CD4-positive, alpha-beta memory T cell (primary cell): ENCODE measurements at places on chromosomes 3 and 15.

DNA sequence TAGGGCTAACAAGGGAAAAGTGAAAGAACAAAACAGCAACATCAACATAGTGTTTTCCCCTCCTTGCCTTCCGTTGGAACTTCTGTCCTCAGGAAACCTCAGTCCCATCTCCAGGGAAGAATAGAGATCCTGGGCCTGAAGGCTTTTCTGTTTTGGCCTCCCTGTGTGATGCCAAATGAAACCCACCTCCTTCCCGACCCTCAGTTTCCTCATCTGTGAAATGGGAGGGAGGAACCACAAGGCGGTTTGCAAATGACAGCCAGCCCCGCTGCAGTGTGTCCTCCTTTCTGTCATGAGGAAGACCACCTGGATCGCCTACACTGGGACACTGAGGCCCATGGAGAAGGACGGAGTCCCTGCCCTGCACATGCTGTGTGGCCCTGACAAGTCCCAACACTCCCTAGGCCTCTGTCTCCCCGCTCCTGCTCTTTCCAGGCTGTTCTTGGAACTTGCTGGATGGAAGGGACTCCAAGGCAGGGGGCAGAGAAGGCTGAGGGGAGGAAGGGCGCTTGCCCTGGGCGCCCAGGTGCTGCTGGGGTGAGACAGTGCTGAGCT is 28.5 kb upstream of the FBLN2 start:
- no peak for DNase-seq

DNA sequence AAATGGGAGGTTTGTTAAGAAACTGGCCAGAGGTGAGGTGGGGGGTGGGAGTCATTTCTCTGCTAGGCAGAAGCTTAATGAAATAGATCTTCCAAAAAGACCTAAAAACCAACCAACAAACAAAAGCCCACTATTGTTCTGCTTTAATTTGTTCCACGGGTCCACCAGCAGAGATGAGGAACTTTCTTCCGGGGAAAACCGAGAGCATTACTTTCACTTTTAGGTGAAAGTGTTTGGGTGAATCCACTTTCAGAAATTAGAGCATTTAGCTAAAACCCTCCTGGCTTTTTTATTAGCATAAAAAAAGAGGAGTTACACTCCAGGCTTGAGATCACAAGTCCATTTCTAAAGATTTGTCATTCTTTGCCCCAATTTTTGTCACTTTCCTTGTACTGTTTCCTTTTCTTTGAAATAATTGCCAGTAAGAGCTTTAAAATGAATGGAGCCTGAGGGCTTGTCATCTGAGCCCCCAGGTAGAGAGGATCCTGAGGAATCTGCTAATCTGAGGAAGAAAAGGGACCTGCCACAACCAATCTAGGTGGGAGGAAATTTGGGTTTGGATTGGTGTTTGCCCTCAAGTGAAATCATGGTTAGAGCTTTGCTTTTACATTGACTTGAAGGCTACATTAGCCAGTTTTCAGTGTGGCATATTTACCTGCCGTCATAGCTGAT is 667.6 kb downstream of the NAALADL2 start:
- DNase-seq, result no peak

- DNase-seq, result no peak
These were observed 470.9 kb downstream of the RBMS3 start for GRCh38 chr3:29751647-29752314.

DNA sequence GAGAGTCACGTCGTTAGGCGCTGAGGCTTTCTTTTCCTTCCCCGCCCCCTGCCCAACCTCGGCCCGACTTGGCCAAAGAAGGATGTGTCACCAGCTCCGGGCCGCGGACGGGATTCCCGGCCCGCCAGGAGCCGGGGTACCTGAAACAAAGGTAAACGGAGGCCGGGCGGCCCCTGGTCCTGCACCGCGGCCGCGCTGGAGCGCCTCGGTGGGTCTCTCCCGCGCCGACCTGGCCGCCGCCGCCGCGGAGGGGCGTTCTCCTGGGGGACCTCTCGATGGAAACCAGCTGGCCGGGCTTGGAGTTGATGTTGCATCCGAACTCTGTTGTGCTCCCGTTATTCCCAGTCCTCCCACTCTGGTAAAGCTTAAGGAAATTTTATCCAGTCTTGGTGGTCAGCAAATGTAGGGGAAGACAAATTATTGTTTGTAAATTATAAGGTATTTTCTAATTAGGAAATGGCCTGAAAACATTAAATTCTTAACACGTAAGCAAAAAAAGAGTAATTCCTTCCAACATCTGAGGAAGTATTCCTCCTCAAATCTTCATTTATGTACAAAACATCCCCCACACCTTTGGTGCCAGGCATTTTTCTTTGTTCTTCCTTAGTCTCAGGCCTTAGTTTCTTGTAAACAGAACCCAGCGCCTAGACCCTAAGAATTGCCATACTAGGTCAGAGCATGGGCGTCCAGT is 888 bp downstream of the PPP2R3A start:
- DNase-seq, result no peak

- DNase-seq, result no peak
These were observed 327.4 kb downstream of the SHQ1 start for GRCh38 chr3:72520690-72521308.

GRCh38 chr3:27325419-27325818 is 43.8 kb downstream of the NEK10 start:
- no peak for DNase-seq

DNA sequence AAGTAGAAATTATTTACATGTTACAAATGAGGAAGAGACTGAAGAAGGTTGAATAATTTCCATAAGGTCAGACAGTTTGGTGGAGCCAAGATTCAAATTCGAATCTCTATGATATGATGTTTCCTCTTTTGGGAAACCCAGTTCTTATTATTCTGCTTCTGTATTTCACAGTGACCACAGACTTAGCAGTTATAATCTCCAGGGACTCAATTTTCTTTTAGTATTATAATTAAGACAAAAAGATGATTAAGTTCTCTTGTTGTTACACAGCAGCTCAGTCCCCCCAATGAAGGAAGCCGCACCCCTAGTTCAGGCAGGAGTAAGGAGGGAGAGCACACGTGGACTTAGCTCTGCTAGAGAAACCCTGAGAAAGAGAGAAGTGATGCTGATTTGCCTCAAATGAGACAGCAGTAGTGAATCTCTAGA is 130.6 kb downstream of the CCNL1 start:
- no peak for DNase-seq

DNA sequence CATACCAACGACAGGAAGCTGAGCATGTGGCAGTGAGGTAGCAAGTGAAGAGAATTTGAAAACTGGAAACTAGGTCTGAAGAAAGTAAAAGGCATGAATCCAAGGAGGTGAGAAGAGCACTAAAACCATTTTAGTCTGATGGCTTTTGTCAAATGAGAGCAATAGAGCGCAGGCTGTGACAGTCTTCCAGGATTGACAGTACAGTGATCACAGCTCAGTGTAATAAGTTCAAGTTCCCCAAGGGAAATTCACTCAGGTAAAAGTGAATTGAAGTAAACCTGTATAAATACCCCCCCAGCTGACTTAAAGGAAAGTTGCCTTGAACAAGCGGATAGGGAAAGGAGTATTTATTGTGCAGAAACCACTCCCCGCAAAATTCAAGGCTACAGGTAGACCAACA is 224.2 kb upstream of the CRBN start:
- no peak for DNase-seq

- no peak for DNase-seq
These were observed 41.1 kb downstream of the ERICH6 start for GRCh38 chr3:150662410-150663200.

DNA sequence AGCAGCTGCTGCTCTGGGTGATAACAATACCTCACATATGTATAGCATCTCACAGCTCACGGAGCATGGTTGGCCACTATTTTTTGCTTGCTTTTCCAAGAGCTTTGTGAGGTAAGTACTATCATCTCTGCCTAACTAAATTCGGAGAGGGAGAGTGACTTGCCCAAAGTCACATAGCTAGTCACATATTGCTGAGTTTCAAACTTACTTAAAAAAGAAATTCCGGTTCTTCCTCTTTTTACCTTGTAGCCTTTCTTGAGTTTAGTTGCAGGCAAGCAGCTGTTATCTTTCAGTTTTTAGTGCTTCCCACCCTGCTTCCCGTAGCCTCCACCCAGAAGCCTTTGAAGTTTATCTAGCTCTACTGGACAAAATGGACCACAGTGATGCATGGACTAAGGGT is 309.2 kb downstream of the PDCD6IP start:
- no peak for DNase-seq

DNA sequence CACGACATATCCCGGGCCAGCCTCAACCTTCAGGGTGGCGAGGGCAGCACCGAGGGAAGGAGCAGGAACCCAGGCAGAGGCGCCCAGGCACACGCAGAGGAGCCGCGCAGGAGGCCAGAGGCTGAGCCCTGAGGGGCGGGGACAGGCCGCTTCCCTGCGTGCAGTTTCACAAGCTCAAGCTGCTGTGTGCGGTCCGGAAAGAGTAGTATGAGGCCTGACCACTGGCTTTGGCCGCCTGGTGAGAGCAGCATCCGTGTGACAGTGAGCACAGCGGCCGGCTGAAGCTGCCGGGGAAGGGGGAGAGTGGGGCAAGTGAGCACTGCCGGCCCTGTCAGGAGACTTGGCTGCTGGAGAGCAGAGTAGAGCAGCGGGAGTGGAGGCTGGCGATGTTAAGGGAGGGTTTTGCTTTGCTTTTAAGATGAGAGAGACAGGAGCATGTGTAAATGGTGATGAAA is 8.7 kb downstream of the ZDHHC19 start:
- no peak for DNase-seq

DNA sequence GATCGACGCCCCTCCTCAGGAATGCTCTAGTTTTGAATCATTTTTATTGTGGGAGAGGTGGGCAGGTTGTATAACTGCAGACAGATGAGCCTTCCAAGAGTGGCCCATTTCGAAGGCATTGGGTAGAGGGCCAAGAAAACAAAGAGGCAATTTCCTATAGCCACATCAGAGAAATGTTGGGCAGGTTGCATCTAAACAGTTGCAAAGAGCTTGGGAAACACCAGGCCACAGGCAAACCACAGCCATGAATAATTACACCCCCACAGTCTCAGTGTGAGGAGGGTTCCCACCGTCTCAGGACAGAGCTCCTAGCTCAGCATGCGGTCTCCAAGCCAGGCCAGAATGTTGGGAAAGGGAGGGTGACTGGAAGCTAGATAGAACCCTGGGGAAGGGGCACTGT is 257.3 kb downstream of the ABHD5 start:
- DNase-seq, result no peak

DNA sequence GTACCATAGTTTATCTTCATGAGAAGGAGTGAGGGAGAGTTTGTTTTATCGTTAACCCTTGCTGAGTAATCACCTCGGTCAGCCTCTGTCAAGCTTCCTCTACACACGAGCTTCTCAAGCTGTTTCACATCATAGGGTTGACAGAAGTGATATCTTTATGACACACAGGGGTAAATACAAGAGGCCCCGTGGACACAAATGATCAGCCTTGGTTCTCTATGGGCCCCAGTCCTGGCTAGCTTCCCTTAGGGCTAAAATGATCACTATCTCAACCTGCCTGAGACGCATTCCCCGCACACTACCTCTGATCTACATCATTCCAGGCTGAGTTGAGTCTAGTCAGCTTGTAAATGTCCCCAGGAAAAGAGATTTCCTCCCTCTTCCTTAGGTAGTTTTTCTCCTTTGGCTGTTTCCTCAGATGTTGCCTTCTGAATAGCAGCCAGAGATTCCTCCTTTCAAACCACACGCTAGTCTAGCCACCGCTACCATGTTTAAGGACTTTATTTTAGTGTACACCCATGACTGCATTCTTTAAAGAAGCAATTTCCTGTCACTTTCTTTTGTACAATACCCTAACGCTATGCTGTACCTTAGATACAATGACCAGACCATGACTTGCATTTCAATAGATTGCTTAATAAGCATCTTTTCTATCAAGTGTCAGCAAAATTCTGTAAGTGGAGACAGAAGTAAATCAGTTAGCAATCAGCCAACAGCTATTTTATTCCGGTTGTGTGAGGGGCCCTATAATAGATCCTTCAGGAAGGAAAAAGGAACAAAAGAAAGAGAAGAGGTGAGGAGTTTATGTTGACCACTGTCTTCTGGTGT is 35.1 kb upstream of the PPARG start:
- DNase-seq, result no peak

- no peak for DNase-seq
These were observed 168.1 kb downstream of the VPS13C start for GRCh38 chr15:61892140-61892539.

- no peak for DNase-seq
These were observed 41.7 kb downstream of the SNX4 start for GRCh38 chr3:125478326-125478725.

GRCh38 chr3:167051421-167051820 is 328.7 kb downstream of the ZBBX start:
- no peak for DNase-seq

- DNase-seq, result no peak
These were observed 46.9 kb upstream of the DIPK2A start for GRCh38 chr3:143924522-143925285.

DNA sequence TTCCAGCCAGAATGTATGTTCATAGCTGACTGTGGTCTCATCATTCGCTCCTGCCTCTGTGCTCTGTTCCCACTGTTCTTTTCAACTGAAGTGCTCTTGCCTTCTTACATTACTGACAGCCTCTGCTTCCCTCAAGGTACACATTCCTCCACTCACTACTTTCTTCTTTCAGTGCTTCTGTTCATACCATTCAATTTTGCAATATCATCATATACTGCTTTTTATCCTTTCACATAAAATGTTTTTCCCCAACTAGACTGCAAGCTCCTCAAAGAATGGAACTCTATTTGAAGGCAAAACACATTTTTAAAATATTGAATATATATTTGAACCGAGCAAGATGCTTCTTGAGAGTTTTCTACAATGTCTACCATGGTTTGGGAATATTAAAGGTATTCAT is 291.1 kb downstream of the CTNNB1 start:
- DNase-seq, result no peak

- no peak for DNase-seq
These were observed 151.8 kb downstream of the GHSR start for GRCh38 chr3:172296248-172296974.

DNA sequence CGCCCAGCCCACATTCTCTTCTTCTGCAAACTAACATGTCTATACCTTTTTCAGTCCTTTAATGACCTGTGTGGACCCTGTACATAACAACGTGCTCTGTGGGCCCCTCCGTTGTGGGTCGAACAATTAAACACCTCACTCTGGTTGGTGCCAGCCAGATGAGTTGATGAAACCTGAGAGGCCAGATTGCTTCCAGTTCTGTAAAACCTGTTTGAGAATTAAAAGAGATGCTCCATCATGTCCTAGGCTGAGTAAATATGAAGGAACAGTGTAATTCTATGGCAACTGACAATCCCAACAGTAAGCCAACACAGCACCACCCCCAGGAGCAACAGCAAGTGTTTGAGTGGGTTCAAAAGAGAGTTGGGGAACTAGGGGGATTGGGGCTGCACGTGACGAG is 5.7 kb upstream of the THBS1 start:
- DNase-seq, result no peak
